H4 (cell line): ENCODE measurements at places on chromosomes 11 and 22.
A peak's percentile ranks its signal among the peaks of the same experiment; 100 is the strongest.

DNA sequence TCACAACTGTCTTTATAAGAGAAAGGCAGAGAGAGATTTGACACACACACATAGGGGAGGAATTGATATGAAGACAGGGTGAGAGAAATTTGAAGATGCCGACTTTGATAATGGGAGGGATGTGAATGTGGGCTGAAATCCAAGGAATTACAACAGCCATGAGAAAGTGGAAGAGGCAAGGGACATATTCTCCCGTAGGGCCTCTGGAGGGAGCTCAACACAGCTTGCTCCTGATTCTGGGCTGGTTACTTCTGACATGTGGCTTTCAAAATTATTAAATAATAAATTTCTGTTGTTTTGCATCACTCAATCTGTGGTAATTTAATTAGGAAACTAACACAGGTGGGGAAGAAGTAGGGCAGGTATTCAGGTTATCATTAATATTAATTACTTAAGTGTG lies 282.9 kb downstream of the LUZP2 start:
- DNase-seq = peak; percentile 26

- no peak for DNase-seq
Measured at GRCh38 chr11:119493712-119494111, 70.7 kb upstream of the THY1 start.

DNA sequence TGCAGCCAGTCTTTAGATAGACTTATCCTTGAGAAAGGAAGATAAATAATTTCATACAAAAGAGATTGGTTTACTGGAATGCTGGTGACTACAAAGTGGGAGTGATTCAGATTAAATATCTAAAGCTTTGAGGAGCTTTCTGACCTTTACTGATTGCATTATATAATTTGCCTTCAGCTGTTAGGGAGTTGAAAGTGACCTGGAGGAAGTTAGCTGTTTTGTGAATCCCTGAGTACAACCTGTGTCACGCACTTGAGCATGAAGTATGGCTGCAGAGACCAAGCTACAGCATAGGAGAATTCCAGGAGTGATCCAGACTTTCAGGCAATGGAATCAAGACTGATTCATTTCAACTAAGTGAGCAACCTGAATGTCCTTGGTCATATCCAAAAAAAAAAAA lies 1848.3 kb upstream of the RAG2 start:
- DNase-seq = peak; percentile 28

GRCh38 chr11:134139873-134140331 lies 71.0 kb downstream of the JAM3 start:
- DNase-seq = peak; percentile 69

DNA sequence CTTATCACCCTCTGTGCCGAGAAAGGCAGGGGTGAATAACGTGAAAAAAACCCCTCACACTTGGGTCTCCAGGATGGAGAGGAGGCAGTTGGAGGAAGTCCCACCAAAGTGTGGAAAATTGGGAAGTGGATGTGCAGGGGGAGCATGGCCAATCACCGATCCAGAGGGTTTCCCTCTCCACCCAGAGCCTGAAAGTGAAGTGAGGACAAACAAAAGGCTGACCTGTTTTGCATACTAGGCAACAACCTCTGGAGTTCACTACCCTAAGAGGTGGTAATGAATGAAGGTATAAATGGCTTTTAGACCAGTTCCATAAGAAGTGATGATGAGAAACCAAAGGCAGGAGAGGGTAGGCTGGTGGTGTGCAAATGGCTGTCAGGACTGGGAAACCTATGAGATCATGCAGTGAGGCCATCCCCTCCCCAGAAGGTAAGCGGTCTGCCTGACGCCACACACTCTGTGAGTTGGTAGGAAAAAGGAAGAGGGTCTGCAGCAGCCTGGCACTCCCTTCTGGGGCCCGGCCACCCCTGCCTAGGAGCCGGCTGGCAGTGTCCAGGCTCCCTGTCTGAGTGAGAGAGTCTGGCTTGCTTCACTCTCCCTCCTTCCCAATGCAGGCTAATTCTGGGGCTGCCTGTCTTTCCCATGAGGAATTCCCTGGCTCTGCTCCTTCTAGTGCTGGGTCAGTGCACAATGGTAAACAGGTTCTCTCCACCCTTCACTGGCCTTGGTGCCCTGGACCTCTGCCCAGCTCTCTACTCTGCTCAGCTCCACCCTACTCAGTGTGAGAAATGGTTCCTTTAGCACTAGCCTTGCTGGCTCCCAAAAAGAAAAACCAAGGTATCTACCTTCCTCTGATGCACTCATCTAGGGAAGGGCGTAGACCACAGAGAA lies 15.6 kb downstream of the TBC1D10A start:
- peak; percentile 49 for DNase-seq

- peak; percentile 90 for DNase-seq
Measured at GRCh38 chr22:36417281-36417686, 29.5 kb upstream of the MYH9 start.

GRCh38 chr22:20204806-20205205 lies 54.0 kb upstream of the CCDC188 start:
- no peak for DNase-seq

DNA sequence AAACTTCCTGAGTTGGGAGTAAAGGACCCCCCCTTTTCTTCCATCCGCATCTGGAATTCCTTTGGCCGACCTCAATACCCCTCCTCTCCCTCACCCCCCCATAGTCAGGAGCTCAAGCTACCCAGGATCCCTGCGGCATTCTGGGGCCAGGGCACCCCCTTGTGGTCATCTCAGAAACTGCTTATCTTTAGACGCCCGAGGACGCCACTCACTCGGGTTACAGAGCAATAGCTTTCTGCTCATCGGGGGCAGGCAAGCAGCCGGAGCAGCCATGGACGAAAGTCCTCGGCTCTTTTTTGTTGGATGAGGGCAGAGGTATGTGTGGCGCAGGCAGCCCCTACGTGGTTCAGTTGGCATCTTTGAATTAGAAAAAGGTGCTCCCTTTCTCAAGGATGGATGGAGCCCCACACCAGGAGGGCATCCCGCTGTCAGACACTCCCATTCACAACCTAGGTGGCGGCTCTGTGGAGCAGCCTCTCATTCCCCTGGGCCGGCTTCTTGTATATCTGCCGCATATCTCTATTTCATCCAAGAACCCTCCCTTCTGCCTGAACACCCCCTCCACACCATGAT lies 2.3 kb downstream of the C1QTNF5 start:
- DNase-seq = no peak

DNA sequence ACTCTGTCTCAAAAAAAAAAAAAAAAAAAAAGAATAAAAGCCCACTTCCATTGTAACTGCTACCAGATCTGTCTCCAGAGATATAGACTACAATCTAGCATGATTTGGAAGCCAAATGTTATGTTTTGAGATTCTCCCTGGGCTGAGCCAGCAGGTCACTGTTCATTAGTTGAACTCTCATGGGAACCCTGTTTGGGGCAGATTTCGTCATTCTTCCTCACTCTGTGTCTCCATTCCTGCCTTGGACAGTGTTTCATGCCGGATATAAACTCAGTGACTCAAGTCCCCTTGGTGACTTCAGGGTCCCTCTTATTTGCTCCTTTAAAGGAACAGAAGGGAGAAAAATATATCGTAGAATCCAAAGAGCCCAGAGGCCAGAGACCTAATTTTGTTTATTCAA lies 378.1 kb downstream of the LARGE1 start:
- no peak for DNase-seq

GRCh38 chr11:44005956-44006355 lies 41.8 kb upstream of the ACCSL start:
- no peak for DNase-seq

DNA sequence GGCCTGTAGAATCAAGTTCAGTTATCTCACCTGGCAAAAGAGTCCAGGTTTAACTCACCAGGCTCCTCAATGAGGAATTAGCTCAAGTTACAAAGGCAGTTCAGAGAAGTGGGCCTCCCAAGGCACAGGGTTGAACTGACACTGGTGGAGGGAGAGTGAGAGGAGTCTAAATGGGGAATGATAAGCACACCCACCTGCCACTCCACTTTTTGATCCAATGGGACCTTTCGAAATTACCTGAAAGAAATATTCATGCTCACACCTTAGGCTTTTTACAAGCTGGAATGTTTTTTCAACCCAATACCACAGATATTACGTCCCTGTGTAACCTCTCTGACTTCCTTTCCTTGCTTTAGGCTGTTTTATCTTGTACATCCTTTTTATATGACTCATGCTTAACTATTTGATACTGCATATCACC lies 642.7 kb upstream of the TENM4 start:
- no peak for DNase-seq

- peak; percentile 62 for DNase-seq
Measured at GRCh38 chr11:43278193-43278956, 33.4 kb upstream of the API5 start.

DNA sequence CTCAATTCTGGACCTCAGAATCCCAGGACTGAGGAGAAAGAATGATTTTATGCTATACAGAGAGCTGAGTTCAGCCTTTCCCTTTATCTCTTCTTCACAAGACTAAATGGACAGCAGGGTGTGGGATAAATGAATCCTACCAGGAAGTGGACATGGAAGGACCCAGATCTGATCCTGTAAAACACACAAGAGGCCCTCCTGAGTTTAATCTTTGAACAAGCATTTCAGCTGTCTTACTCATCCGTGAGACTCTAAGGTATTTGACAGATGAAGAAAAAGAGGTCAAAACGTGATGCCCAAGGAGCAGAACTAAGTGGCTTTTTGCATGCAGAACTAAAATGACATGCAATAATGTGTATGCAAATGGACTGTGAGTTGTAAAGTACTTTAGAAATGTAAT lies 511.3 kb downstream of the DLG2 start:
- DNase-seq = no peak

- DNase-seq = no peak
Measured at GRCh38 chr11:72012897-72013721, 14.4 kb downstream of the IL18BP start.

- DNase-seq = no peak
Measured at GRCh38 chr22:26267856-26268255, 98.6 kb downstream of the SEZ6L start.

GRCh38 chr11:115652094-115652493 lies 147.9 kb upstream of the CADM1 start:
- no peak for DNase-seq

- no peak for DNase-seq
Measured at GRCh38 chr11:122715548-122716440, 60.3 kb downstream of the UBASH3B start.

DNA sequence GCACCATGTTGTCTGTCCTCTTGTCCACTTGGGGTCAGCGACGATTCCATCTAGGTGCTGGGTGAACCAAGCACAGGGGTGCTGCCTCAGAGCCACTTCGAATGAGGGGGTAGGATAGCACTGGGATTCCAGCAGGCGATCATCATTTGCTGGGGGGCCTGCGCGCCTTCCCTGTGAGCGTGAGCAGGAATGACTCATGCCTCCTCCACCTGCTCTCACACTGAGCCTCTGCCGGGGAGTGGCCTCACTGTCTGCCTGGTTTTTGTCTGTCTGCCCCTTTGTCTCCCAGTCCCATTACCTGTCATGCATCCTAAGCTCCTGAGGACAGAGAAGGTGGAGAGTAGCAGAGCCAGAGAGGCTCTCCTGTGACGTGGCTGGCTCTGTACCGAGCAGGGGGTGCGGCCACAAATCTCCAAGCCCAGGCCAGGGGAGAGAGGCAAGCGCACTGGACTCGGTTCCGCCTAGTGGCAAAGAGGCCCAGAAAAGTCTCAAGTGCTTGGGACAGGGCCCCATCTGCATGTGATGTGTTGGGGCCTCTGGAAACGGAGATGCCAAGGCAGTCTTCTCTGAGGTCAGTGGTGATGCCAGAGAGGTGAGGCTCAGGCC lies 30.8 kb downstream of the RSPH14 start:
- no peak for DNase-seq

DNA sequence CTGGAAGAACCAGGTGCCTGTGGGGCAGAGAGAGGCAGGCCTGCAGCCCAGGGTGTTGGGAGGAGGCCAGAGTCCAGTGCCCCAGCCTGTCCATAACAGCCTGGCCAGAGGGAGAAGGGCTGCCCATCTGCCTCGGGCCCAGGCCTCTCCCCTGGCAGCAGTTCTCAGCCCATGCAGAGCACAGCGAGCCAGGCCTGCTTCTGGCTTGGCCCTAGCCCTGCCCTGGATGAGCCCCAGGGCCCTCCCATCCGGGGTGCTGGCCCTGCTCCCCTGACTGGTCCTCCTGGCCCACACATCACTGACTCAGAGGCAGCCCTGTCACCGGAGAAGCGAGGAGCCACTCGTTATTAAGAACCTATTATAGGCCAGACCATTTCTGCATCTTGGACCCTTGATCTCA lies 19.7 kb upstream of the MYRF start:
- no peak for DNase-seq

GRCh38 chr11:120410622-120411380 lies 74.6 kb downstream of the ARHGEF12 start:
- no peak for DNase-seq

- DNase-seq = peak; percentile 79
Measured at GRCh38 chr11:3073029-3073435, 15.8 kb upstream of the CARS1 start.

DNA sequence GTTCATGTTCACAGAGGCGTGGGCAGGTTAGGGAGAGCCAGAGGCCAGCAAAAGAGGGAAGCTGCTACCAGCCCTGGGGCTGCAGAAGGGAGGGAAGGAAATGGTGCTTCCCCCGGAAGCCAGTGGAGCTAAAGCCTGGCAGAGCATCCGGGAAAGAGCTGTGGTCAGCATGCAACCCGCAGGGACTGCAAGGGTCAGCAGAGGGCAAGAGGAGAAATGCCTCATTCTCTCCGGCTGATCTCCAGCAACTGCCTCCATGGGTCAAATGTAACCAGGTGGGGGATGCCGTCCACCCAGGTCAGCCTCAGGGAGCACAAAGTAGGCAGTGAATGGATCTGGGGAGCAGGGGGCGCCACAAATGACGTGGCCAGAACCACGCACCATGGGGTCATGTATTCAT lies 36.9 kb upstream of the PRR5 start:
- DNase-seq = no peak

- DNase-seq = peak; percentile 65
Measured at GRCh38 chr11:7905961-7906429, 25.1 kb downstream of the OR10A6 start.

DNA sequence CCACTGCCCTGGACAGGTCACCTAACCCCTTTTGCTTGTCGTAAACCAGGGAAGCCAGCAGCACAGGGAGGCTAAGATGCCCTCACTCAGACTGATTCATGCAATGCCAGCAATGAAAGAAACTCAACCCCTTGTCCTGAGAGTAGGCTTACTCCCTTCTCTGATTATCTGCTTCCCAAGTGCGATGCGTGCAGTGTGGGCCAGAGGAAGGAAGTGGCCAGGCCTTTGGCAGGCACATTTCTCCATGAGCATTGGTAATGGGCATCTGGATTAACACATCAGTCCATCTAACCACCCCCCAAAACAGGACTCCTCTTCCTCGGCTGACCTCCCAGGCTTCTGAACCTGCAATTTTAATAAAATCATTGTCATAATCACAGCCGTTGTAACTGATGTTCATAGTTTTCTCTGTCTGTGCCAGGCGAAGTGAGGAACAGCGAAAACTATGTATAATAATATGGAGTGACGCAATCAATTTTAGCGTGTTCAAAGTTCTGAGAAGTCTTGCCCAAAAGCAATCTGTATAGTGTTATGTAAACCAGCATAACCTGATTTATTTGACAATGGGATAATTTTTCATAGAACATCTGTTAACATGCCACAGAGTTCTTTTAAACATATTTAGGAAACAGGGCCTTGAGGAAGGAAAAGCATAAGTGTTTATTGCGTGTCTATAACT lies 33.9 kb downstream of the TST start:
- no peak for DNase-seq

GRCh38 chr22:24444729-24445466 lies 17.5 kb downstream of the ADORA2A start:
- DNase-seq = no peak
